Neural crest cell (in vitro differentiated cells): ENCODE measurements at places on chromosomes 16 and 17. TPM values are rescaled to one million over a fixed set of nuclear protein-coding genes. Genes with fewer than 3 reads are reported as not detected.

- no peak for DNase-seq
These were observed 789 bp upstream of the TERF2 start for GRCh38 chr16:69386596-69386995.

GRCh38 chr17:83055911-83056582 is 23.4 kb upstream of the METRNL start:
- no peak for DNase-seq

CACNG5 gene
- total RNA-seq, result not detected in 2 replicates

NEURL4 gene
- total RNA-seq, result 65.6 and 69.5 TPM in 2 replicates

DNA sequence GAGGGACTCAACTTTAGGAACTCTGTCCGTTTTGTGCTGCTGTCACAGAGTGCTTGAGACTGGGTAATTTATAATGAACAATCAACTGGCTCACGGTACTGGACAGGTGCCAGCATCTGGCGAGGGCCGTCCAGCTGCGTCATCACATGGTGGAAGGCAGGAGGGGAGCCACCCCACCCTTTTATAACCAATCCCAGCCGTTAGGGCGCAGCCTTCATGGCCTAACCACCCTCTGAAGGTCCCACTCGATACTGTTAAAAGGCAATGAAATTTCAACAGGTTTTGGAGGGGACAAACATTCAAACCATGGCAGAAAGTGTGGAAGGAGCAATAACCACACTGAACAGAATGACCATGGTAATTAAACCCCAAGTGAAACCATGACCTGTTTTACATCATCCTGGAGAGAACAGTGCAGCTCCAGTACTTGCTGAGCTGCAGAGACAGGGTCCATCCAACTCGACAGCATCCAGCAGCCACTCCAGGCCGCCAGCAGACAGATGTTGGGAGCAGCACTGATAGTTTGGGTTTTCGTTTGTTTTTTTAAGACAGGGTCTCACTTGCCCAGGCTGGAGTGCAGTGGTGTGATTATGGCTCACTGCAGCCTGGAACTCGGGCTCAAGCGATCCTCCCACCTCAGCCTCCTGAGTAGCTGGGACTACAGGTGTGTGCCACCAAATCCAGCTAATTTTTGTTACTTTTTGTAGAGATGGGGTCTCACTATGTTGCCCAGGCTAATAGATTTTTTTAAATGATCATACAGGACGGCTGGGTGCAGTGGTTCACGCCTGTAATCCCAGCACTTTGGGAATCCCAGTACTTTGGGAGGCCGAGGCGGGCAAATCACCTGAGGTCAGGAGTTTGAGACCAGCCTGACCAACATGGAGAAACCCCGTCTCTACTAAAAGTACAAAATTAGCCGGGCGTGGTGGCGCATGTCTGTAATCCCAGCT is 11.0 kb downstream of the CHMP6 start:
- no peak for DNase-seq

DNA sequence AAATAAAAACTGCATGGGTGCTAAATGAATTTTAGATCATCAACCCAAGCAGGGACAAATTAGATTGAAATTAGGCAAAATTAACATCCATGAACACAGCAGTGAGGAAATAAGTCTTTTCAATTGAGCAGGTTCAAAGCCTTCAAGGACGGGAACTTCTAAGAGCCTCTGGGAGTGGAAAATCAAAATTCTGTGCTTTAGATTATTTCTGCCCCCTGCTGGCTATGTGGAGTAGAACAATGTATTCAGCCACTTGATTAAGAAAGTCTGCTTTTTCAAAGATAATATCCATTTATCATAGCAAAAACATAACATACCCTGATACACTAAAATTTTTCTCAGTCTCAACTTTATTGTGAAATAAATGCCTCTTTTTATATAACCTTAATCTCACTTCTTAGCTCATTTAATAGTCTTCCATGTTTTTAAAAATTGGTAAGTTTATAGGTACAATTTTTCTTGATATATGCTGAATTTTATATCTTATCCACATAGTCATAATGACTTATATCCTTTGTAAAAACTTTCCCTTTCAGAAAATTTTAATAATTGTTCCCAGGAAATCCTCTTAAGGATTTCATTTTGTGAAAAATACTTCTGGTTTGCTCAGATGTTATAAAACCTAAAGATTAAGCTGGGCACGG is 28.1 kb upstream of the NOL11 start:
- peak; percentile 62 for DNase-seq

TAT gene
- total RNA-seq, result not detected in 2 replicates

CENPT gene
- 78.2 and 83.5 TPM in 2 replicates for total RNA-seq

GRCh38 chr17:74697515-74697914 is 15.2 kb downstream of the CD300LF start:
- no peak for DNase-seq

GRCh38 chr16:49821614-49822282 is 34.2 kb downstream of the ZNF423 start:
- no peak for DNase-seq

DNA sequence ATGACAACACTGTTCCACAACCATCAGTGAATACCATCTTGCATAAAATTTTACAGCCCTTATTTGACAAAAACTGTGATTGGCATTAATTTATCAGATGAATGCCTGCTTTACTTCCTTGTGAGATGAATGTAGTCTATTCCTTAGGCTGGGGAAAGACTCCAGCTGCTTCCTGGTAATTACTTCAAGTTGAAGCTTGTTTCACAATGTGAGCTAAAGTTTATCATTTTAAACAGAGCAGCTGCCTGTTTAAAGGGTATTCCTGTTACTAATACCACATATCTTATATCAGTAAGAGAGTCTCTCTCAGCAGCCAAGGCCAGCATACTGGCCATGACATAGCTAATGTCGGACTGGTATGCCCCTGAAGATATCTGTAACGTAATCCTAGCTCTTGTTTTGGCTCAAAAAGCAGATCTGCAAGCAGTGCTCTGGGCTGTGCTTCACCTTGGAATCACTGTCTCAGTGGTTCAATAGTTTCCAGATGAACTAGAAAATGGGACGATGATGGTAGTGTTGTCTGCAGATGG is 13.2 kb upstream of the ARL2BP start:
- no peak for DNase-seq

- DNase-seq, result no peak
These were observed 148.2 kb downstream of the IRX5 start for GRCh38 chr16:55078699-55079410.

DNA sequence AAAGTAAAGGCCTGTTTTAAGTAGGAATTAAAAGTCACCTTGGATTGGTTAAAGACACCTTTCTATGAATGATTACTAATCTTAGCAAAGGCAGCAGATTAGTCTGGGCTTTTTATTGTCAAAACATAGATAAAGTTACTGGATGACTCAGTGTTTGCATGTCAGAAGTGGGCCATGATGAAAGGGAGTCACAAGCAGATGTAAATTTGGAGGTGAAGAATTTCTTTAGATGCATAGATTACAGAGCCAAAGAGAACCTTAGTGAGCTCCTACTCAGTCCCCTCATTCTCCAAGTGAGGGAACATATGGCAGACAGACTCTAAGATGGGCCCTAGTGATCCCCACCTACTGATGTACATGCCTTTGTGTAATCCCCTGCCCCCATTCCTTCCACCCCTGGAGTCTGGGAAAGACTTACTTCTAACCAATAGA is 124.5 kb downstream of the HS3ST3A1 start:
- no peak for DNase-seq

GRCh38 chr17:82152556-82153294 is 54.7 kb upstream of the FASN start:
- DNase-seq, result no peak

OR1A1 gene
- not detected in 2 replicates for total RNA-seq

- DNase-seq, result no peak
These were observed 151.5 kb upstream of the TOM1L1 start for GRCh38 chr17:54749157-54749556.

DNA sequence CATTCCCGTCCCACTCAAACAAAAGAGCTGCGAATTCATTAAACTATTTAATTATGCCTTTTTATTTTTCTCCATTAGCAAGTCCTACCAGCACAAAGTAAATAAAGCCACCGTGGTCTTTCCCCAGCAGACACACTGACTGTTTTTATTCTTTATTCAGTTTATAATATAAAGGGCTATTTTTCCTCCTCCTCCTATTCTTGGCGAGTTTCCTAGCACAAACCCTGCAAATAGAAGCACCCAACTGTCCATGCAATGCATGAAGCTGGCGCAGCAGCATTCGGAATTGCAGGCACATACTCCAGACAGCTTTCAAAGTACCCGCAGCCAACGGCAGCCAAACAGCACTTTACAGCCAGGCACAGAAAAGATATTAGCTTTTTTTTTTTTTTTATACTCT is 583.4 kb upstream of the PSMD7 start:
- DNase-seq, result no peak

GRCh38 chr16:4780235-4780634 is 7.9 kb downstream of the SEPTIN12 start:
- DNase-seq, result no peak

- no peak for DNase-seq
These were observed 4.5 kb downstream of the DERL2 start for GRCh38 chr17:5481451-5481850.

CUEDC1 gene
- total RNA-seq, result 73.7 and 86.9 TPM in 2 replicates

DNA sequence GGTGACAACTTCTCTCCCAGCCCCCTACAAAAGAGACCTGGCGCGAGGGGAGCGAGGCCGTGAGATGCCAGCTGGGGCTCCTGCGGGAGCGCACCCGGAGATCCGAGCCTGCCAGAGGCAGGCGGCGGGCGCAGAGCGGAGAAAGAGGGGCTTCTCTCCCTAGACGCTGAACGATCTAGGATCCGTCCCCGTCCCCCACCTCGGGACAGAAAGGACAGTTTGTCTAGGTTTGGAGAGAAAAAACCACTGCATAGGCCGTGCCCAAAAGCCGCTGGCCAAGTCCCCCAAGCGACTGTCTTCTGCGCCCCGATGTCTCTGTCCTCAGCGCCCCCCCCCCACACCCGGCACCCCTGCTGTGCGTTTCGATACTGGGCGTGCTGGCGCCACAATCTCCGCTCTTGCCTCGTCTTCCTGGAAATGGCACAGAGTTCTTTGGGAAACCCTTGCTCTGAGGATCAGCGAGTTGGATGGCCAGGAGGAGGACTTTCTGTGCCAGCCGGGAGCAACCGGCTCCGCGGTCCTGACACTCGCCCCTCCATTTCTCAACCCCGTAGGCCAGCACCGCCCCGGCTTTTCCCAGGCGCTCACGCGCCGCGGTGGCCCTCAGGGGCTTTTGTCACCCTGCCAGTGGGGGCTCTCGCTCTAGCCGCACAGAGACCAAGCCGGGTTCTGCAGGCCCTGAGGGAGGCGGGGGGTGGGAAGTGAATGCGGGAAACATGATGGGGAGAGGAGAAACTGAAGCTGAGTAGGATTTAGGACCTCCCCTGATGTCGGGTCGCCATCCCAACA is 1.0 kb downstream of the SSTR2 start:
- DNase-seq, result peak; percentile 6

DNA sequence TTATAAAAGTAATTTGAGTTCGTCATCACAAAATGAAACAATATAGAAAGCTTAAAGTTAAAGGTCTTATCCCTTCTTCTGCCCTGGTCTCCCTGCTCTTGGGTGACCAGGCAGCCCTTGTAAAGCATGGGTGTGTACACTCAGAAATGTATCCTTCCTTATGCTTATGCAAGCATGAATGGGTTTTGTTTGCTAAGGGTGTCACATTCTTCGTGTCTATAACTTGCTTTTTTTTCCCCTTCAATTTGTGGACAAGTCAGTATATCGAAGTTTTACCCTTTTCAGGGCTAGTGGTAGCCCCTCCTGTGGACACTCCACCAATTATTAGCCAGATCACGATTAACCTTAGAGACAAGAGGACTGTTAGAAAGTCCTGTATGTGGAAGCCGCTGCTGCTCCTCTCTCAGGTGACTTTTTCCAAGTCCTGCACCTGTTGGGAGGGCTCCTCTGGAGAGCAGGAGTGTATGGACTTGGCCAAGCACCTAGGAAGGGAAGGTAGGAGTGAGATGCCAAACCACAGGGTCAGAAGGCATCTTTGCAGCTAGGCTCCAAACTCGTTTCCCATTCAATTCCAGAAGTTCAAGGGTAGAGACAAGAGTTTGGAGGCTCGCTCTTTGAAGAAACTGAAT is 50.9 kb downstream of the LDHD start:
- no peak for DNase-seq

SLC35G3 gene
- total RNA-seq, result not detected in 2 replicates

DNA sequence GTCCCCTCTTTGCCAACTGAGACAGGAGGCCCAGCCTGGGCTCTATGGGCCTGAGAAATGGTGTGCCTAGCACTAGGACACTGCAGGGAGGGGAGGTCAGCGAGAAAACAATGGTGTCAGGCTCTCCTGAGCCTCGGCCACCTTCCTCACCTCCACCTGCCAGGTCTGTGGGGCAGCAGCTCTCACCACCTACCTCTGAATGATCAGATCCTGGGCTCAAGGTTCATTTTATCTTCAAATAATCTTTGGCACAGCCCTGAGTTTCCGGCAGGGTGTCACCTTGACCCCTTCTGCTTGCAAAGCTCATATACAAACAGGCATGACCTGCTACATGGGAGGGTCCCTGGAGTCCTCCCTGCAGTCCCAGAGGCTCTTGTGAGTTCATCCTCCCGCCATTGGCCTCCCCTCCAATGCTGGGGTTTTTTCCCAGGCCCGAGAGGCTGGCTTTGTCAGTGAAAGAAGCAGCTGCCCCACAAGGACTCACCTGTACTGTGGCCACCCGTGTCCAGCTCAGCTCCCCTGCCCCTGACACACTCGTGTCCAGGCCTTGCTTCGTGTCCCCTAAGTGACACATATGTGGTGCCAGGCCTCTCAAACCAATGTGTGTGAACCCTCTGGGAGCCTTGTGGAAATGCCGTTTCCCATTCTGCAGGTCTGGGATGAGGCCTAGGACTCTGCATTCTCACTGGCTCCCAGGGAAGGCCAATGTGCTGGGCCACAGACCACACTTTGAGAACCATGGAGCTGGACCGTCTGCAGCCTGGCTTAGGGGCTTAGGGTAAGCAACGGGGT is 176.8 kb upstream of the CIBAR2 start:
- no peak for DNase-seq

- DNase-seq, result no peak
These were observed 9.7 kb downstream of the RHBDL3 start for GRCh38 chr17:32275060-32276042.

DNA sequence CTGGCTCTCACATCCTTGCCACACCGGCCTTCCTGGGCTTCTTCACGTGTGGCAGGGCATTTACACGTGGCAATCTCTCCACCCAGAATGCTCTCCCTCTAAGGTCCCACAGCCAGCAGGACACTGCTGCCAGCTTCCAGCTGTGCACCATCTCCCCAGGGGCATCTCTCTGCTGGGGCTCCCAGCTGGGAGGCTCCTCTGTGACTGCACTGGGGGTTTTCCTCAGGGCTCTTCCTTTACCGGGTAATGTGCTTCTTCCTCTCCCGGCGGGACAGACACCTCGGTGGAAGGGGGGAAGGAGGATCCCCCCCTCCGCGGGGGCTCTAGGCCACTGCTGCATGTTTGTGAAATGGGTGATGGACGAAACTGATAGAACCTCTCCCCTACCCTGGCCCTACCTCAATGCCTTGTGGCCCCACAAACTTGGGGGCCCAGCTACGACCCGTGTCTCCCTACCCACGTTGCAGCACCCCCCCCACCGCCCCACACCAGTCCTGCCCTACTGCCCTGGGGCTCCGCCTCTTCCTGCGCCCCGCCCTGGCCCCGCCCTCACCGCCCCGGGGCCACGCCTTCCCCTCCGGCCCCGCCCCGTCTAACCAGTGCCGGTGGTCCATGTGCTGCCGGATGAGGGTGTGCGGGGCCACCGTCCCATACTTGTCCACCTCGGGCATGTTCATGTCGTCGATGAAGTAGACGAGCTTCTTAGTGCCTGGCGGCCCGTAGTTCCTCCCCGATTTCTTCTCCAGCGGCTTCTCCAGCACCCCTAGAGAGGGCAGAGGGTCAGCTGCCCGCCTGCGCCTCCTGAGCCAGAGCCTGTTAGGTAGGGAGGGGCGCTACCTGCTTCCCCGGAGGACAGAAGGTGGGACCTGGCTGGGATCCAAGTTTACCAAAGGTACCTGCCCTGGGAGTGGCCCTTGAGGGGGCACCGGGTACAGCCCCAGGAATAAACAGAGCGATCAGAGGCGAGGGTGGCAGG is 92.6 kb downstream of the DNAH17 start:
- DNase-seq, result peak; percentile 18

ZC3H18 gene
- total RNA-seq, result 88.5 and 90.4 TPM in 2 replicates
